Activated T-cell treated with anti-CD3 and anti-CD28 coated beads, Interleukin-2, amount 50 U/mL, for 72 hours (primary cell): ENCODE measurements at places on chromosomes 5 and 9. TPM values are rescaled to one million over a fixed set of nuclear protein-coding genes. Genes with fewer than 3 reads are reported as not detected.

NUTM2F gene
- not detected for total RNA-seq

GRCh38 chr5:64301566-64301965 lies 135.9 kb downstream of the RNF180 start:
- no peak overlapping the region for H3K4me3 ChIP-seq
- no peak overlapping the region for H3K27ac ChIP-seq
- no peaks in the 10 kb centered on the region for H3K36me3 ChIP-seq

MEGF9 gene
- total RNA-seq, result 5.5 TPM

TOR1A gene
- 47.0 TPM for total RNA-seq

GRCh38 chr9:104256696-104257062 lies 162.6 kb downstream of the SMC2 start:
- H3K36me3 ChIP-seq, result no peaks in the 10 kb centered on the region
- H3K4me1 ChIP-seq, result no peaks in the 10 kb centered on the region
- H3K27me3 ChIP-seq, result peaks cover 16% of the 10 kb centered on the region

FGD3 gene
- total RNA-seq, result 66.2 TPM

DNA sequence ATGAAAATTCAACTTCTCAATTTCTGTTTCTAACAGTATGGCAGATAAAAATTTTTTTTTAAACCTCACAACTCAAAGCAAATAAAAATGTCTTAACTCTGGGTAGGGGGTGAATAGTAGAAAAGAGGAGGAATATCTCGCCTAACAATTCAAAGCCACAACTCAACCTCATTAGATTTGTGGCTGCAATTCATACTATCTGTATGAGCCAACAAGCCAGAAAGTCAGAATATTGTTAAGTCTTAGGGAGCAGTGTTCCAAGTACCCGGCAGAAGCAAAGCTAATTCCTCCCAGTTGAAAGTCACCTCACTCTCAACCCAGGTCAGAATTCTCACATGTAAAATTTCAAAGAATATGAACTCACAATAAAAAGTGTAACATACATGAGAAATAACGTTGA lies 15.0 kb downstream of the PJA2 start:
- DNase-seq, result no peak
- H3K4me3 ChIP-seq, result no peak overlapping the region
- peaks cover 10% of the 10 kb centered on the region for H3K36me3 ChIP-seq
- H3K4me1 ChIP-seq, result peaks cover 73% of the 10 kb centered on the region
- no peak overlapping the region for H3K27ac ChIP-seq
- H3K27me3 ChIP-seq, result no peaks in the 10 kb centered on the region

- H3K27ac ChIP-seq, result no peak overlapping the region
- H3K4me3 ChIP-seq, result no peak overlapping the region
Observed at GRCh38 chr9:93667627-93668026, 91.2 kb downstream of the PHF2 start.

DNA sequence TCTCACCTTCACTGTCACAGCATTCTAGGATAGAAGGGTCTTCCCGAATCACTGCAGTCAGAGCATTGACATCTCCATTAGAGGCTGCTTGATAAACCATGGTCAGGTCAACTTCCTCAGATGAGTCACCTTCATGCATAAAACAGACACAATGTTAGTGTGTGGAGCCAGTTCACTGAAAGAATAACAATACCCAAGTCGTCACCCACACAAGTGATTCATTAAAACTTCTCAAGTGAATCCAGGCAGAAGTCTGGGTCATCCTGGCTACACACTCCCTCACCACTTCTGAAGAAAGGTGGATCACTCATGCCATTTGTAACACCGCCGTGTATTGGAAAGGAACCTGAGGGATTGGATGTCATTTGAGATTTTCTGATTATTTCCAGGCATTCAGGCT lies 49.6 kb downstream of the ANKRD55 start:
- peaks cover 11% of the 10 kb centered on the region for H3K4me1 ChIP-seq
- H3K36me3 ChIP-seq, result no peaks in the 10 kb centered on the region
- no peak for DNase-seq
- no peaks in the 10 kb centered on the region for H3K27me3 ChIP-seq
- no peak overlapping the region for H3K27ac ChIP-seq

DNA sequence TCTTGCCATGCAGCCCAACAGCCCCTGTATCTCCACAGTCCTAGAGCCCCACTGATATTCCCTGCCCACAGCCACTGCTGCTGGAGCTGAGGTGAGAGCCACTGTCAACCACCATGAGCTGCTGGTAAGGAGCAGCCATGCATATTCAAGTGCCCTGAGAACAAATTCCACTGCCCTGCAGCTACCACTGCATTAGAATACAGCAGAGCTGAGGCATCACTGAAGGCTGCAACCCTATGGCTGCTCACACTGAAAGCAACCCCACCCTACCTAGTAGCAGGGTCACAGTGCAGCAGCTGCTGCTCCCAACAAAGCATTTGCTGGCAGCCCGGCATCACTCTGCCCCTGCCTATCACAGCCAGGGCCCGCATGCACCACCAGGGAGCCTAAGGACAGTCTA lies 68.6 kb downstream of the SKIC3 start:
- H3K27ac ChIP-seq, result no peak overlapping the region
- no peaks in the 10 kb centered on the region for H3K4me1 ChIP-seq
- H3K4me3 ChIP-seq, result no peak overlapping the region
- no peaks in the 10 kb centered on the region for H3K27me3 ChIP-seq
- H3K36me3 ChIP-seq, result peaks cover 52% of the 10 kb centered on the region

CMBL gene
- total RNA-seq, result 1.2 TPM

DNA sequence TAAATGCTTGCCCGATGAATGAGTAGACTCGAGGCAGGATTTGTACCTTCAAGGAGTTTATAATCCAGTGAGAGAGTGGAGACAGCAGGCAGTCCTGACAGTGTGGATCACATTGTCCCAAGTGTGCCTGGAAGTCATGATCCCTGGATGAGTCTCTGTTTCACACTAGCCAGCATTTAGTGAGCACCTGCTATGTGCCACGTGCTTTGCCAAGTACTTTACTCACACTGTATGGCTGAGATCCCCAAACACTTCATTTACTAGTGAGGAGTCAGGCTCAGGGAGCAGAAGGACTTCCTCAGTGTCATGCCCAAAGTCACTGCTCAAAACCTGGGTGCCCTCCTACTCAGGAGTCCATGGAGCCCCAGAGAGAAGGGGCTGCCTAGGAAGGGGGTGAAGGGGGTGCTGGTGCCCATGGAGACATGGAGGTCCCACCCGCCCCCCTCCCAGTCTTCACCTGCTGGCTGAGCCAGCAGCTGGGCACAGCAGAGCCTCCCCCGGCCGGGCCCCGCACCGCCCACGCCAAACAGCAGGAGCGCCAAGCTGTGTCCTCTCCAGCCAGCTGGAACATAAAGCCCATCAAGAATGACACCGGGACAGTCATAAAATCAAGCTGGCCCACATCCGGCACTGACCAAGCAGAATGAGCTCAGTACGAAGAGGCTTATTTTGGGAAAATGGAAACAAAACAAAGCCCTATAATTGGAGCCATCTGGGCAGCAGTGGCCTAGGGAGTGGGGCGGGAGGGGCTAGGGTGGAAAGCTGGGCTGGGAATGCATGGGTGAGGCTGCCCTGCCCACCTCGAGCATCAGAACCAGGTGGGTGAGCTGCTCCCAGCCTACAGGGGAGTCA lies 10.6 kb downstream of the LAMC3 start:
- H3K27ac ChIP-seq, result no peak overlapping the region
- H3K4me1 ChIP-seq, result no peaks in the 10 kb centered on the region
- DNase-seq, result no peak
- no peak overlapping the region for H3K4me3 ChIP-seq
- H3K27me3 ChIP-seq, result peaks cover 17% of the 10 kb centered on the region

DNA sequence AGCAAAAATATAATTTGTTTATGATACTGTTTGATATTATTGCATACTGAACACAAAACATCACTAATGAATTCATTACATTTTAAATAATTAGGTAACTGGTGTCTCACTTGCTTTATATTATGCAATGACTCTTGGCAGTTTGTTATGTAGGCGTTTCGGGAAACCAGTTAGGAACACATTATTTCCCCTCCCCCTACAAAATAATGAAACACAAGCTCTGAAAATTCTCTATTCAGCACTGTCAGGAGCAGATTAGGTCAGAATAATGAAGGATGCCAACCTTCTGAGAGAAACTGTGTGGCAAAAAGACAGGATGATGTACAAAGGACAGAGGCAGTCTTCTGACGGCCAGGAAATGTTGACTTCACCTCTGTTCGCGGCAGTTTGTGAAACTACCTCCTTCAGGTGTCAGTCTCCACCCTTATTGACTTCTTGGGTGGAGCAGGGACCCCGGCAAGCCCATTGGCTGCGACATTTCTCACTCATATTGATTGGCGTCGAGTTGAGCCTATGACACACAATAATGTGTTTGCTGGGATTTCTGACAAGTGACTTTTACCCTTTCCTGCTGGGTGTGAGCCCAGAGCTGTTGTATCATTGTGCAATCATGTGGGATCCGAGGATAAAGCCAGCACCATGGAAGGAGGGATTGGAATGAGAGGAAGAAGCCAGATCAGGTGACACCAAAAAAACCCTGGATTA lies 33.9 kb downstream of the SH3PXD2B start:
- no peak for DNase-seq
- peaks cover 11% of the 10 kb centered on the region for H3K27me3 ChIP-seq
- no peaks in the 10 kb centered on the region for H3K36me3 ChIP-seq
- H3K4me1 ChIP-seq, result no peaks in the 10 kb centered on the region
- H3K4me3 ChIP-seq, result no peak overlapping the region

DNA sequence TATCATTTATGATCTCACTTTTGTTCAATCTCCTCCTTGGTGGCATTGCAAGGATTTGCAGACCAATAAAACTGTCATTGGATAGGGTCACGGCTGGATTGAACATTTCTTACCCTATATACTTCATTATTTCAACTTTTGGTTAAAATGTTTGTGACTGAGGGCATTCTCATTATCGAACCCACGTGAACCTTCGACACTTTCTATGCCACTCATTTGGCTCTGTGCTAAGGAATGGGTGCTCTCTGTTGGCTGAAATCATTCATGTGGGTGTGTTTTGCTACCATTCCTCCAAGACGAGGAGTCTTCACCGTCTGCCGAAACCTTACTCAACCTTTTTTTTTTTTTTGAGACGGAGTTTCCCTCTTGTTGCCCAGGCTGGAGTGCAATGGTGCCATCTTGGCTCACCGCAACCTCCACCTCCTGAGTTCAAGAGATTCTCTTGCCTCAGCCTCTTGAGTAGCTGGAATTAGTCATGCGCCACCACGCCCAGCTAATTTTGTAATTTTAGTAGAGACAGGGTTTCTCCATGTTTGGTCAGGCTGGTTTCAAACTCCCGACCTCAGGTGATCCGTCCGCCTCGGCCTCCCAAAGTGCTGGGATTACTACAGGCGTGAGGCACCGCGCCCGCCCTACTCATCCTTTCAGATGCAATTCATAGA lies 62.5 kb downstream of the CSNK1A1 start:
- no peaks in the 10 kb centered on the region for H3K27me3 ChIP-seq
- H3K27ac ChIP-seq, result peak overlapping the region; percentile 18
- H3K4me3 ChIP-seq, result no peak overlapping the region
- no peaks in the 10 kb centered on the region for H3K36me3 ChIP-seq
- DNase-seq, result no peak
- no peaks in the 10 kb centered on the region for H3K4me1 ChIP-seq
